T47D (cell line): ENCODE measurements at places on chromosomes 7 and 10.

- no peak for DNase-seq
Measured at GRCh38 chr7:9201928-9202327, 768.5 kb downstream of the NXPH1 start.

DNA sequence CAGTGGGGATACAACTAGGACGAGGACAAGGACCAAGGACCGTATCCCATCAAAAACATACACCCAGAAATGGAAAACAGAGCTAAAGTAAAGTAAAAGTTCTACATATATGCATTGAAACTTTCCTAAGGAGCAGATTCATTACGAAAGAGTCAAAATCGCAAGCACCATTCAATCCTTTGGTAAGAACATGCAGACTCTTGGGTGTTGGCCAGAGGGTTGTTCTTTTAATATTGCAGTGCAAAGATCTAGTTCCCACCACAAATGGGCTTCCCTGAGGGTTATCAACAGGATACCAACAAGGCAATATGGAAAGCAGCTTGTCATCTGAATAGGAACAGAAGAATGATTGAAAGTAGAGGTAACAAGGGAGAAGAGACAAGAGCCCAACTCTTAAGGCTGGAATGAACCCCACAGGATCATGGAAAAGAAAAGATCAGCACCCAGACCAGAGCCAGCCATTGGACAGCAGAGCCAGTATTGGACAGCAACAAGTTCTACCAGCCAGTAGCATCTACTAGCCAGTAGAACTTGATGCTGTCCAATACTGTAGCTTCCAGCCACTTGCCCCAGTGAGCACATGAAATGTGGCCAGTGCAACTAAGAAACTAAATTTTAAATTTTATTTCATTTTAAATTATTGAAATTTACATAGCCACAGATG, 66.0 kb downstream of the OSBPL3 start:
- no peak for DNase-seq

- no peak for DNase-seq
Measured at GRCh38 chr10:178208-178607, 43.0 kb downstream of the ZMYND11 start.

- DNase-seq: no peak
Measured at GRCh38 chr7:95066737-95067530, 159.5 kb downstream of the PPP1R9A start.

DNA sequence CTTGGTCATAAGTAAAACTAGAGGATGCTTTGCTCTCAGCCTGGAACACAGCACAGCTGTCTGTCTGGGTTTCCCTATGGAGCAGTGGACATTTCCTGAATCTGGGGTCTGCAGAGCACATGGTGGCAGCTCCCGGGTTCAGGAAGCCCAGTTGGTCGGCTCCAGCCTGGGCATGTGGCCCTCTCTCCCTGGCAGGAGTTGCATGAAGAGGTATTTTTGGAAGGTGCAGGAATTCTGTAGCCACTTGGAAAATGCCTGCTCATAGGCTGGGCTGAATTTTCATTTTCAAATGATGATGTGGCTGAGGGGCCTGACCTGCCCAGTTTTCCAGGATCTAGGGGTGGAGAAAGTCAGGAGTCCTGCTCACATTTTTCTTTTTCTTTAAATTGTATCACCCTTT, 6.7 kb upstream of the TPST1 start:
- no peak for DNase-seq

- DNase-seq: no peak
Measured at GRCh38 chr10:6875269-6875865, 295.3 kb upstream of the PRKCQ start.

DNA sequence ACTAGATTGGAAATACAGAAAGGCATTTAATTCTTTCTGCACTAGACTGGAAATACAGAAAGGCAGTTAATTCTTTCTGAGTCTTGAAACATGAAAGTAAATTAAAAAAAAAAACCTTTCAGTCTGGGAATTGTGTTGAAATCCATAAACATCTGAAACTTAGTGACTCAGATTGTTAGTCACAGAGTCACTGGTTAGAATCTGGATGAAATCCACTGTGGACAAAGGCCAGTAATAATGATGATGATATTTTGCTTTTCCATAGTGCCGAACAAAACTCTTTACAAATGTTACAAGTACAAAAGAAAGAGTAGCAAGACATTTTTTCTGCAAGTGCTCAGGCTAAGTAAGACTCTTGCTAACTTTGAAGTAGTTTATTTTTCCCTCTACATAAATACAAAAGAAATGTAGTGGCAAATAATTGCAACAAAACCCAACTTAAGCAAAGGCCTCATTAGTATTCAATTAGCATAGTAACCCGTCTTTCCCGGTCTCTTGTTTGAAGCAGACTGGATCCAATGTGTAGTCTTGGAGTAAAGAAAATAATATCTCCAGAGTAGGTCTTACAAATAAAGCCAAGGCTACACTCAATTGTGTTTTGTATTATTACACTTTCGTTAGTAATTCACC, 5.8 kb upstream of the PRTFDC1 start:
- DNase-seq: no peak

- DNase-seq: no peak
Measured at GRCh38 chr7:98553666-98554065, 63.4 kb upstream of the NPTX2 start.
